ENCODE measurements at places on chromosomes 7 and 10.

DNA sequence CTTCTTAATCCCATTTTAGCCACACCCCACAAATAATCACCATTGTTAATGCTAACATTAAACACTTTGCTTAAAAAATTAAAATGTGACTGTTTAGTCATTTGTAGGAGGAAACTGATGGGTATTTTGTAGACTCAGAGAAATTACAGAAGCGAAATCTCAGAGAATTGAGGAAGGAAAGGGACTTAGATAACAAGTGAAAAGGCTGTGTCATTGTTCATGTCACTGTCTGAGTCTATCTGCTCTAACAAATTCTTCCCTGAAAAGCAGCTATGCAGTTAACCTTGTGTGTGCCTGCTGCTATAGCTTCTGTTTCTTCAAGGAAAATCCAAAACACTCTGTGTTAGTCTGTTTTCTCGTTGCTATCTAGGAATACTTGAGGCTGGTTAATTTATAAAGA is 40.9 kb upstream of the PLXDC2 start:
- DNase-seq, result no peak

DNA sequence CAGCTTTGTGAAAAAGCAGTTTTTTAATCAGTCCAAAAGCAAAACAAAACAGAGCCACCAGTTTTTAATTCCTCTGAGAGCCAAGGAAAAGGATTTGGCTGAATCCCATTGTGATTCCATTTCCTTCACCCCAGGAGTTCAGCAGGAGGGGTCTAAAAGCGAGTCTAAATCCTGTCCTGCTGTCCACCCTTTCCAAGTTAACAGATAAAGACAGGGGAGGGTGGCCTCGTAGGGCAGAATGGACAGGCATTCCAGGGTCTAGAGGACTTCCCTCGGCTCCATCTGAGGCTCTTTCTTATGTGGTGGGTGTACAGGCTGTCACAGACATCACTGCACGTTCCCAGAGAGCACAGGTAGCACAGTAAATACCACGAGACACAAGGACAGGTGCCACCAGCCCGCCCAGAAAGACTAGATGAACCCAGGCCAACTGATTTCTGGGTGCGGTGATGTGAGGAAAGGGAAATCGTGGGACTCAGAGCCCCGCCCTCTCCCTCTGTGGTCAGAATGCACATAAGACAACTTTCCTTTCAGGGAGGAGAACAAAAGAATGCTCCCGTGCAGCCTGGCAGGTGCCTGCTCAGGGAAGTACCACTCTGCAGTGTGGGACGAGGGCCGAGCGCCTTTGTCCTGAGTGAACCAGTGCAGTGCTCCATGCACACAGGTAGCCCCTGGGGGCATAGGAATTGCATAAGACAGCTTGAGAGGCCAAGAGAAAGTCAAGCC is 119.7 kb downstream of the ABLIM1 start:
- no peak for DNase-seq

DNA sequence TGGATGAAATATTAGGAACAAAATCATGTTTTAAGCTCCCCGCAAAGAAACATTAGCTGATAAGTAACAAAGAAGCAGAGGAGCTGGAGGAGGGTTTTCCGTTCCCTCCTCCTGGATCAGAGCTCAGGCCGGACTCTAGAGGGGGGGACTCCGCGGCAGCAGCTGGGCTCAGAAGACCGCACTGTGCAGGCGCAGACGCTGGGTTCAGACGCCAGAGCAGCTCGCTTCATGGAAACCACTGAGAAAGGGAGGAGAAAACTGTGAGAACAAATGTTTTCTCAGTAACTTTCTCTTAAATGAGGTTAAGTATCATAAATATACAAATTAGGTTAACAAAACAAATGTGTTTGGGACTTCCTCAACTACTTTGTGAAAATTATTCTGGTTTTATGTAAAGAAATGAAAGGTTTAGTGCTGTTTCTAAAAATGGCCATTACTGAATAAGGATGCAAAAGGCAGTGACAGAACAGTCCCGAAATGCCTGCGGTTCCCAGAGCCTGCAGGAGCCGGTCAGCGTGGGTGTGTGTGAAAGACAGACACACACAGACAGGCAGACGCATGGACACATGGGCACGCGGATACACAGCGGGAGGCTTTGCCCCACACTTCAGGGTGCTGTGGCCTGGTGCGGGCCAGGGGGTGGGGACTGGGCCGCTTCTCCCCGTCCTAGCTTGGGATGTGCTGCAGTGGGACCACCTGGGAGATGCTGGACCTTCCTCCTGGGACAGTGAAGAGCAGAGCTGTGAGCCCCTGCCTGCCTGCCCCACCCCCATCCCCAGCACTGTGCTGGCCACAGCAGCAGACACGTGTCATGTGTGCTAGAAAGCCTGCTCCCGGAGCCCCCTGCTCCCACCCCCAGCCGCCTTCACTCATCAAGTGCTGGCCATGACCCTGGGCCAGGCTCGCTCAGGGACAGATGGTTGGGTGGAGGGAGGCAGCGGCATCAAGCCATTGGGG is 20.3 kb upstream of the ADGRA1 start:
- no peak for DNase-seq

GRCh38 chr10:76879116-76879913 is 758.3 kb downstream of the KCNMA1 start:
- no peak for DNase-seq

GRCh38 chr7:113804475-113805095 is 114.2 kb downstream of the PPP1R3A start:
- no peak for DNase-seq

DNA sequence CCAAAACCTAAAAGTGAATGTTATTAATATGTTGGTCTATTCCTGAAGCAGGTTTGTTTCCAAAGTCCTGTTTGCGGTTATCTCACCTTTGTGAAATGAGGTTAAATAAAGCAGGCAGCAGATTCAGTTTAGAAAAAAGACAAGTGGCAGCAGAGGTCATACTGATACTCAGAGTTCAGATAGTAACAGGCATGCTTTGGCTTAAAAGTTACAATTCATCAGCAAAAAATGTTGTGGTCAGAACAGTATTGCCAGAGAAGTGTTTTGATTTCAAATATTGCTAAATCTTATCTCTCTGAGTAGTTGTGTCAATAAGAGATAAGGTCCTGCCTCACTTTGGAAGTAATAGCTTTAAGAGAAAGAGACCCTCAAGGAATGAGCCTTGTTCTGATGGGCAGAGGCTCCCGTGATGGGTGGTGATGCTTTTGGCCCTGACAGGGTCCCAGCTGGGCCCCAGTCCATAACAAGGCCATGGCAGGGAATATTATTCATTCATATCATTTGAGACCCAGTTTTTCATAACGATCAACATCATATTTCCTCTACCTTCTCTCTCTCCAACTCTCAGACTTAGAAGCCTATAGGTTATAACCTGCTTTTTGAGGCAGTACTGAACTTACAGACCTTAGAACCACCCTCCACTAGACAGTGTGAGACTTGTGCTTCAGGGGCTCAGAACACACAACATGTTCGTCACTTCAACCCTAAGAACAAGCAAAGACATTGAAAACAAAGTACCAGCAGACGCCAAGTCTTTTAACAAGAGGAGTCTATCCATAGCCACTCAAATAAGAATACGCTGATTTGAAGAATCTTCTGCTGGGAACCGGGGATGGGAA is 58.5 kb upstream of the AHR start:
- peak; percentile 71 for DNase-seq

GRCh38 chr7:149500910-149501309 is 3.3 kb upstream of the ZNF746 start:
- no peak for DNase-seq

DNA sequence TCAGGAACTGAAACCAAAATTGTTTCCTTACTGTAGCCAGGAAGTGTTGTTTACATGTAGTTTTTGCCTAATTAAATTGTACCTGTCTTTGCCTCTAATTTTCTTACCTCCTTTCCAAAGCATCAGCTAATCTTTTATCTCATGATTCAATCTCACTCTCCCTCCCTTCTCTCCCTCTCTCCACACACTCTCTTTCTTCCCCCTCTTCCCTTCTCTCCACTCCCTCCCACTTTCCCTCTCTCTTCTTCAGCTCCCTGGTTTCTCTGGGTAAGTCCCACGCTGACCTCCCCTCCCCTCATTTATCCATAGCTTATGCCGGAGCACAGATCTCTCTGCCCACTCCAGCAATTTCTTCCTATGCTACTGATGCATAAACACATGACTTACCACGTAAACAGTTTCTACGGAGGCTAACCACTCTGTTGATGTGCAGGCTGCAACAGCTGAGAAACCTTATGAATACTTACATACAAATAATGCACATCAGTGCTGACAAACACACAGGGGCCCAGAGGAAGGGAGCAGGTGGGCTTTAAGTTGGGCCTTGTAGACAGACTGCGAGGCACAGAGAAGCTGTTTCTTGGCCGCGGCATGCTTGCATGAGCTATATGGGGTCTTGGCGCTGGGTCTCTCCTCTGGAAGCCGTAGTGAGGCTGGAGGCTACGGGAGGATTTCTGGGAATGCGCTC is 174.4 kb upstream of the PLXNA4 start:
- DNase-seq, result no peak

DNA sequence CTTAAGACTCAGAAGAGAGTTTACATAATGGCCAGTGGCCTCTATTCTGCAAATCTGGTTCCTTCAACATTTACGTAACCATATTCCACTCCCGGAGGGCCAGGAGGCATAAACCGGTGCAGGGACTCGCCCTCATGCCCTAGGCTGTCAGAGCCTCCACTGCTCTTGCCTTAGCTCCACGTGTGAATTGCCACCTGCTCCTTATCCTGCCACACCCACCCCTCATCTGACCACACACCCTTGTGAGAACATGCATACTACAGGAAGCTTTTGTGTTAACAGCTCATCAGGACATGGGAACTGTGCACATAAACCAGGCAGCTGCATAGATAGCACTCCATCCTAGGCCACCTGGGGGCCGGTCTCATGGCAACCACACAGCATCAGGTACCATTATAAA is 146.7 kb upstream of the PFKP start:
- no peak for DNase-seq

DNA sequence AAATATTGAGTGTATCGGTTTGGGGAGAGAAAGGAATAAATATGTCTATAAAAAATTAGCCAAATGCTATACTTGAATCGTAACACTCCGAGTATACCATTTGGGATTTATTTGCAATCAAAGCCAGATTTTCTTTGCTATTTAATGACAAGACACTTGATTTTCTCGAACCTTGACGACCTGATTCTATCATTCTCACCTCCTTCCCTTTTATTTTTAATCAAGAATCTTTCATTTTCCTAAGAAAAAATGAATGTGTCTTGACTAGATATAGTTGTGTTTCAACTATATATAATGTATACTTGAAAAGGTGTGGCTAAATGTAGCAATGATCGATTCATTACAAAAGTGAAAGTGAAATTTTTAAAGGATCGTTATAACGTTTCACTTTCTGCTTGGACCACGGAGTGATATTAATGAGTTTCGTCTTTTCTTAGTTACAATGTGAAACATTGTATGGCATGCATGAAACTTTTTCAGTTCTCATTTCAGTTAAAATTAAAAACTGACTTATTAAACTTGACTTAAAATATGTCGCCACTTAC is 562 bp downstream of the NUB1 start:
- peak; percentile 17 for DNase-seq

DNA sequence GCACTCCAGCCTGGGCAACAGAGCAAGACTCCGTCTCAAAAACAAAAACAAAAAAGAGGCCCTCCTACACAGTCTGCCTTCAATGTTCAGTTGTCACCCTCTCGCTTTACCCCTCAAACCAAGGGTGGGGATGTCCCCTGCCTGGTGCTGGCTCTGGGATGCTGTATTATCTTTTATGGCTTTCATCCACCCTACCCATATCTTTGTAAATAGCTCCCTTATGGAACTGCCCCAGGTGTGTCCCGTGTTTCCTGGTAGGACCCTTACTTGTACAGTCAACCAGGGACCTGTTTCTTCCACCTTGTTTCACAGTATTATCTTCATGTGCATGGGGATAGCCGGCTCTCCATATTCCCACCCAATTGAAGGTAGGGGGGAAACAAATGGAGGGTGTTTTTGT is 15.7 kb upstream of the LAMB1 start:
- DNase-seq, result no peak

DNA sequence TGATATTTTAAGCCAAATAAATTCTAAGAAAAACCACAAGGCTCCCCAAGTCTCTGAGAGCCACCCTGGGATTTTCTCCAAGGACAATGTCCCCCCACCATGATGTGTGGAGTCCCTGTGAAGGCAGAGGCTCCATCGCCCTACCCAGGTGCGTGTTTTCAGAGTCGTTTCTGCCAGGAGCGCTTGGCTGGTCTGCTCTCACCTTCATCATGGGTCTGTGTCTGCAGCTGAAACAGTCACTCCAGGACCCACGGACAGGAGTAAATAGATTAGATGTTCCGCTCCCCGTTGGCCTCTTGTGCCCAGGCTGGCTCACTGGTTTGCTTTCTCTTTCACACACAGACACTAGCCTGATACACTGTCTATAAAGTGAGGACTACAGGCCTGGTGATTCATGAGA is 217.5 kb downstream of the SFMBT2 start:
- DNase-seq, result no peak

- DNase-seq, result peak; percentile 94
Measured at GRCh38 chr10:121927841-121928527, at the start of gene ATE1. Gene ATE1, minus strand, starts transcription at chr10:121928031. Its CDS starts 82 bp downstream, at chr10:121927949.

DNA sequence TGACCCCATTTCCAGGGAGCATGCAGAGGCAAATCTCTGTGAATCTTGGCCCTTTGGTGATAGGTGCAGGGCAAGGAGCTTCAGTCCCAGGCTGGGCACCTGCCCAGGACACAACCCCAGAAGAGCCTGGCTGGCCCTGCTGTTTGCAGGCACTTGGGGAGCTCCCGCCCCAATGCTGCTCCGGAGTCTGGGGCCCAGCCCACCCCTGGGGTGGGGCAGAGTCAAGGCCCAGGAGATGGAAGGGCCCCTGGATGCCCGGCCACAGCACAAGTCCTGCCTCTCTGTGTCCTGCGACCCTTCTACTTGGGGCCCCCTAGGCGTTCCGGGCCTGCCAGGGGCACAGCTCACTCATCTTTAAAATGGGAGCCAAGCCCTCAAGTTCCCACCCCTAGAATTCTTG is 24.7 kb downstream of the PDGFA start:
- peak; percentile 16 for DNase-seq

- no peak for DNase-seq
Measured at GRCh38 chr10:27388761-27389399, 115.2 kb upstream of the RAB18 start.

DNA sequence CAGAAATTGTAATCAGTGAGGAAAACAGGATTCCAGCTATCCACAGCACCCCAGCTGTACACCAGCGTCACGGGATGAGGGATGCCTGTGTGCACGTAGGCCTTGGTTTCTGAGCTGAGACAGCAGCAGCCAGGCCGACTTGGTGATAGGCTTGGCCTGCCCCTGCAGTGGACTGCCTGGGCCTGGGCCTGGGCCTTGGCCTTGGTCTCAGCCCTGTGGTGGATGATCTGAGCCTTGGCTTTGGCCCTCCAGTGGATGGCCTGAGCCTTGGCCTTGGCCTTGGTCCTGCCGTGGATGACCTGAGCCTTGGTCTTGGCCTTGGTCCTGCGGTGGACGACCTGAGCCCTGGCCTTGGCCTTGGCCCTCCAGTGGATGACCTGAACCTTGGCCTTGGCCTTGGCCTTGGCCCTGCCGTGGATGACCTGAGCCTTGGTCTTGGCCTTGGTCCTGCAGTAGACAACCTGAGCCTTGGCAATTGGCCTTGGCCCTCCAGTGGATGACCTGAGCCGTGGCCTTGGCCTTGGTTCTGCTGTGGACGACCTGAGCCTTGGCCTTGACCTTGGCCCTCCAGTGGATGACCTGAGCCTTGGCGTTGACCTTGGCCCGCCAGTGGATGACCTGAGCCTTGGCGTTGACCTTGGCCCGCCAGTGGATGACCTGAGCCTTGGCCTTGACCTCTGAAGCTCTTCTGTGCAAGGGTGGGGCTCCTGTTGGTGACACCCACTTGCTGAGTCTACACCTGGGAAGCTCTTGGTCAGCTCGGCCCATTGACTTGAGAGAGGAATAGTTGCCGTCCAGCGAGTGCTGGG is 93.8 kb downstream of the CUX1 start:
- DNase-seq, result no peak

- DNase-seq, result no peak
Measured at GRCh38 chr10:21514129-21514817, 11.2 kb downstream of the SKIDA1 start.
